ENCODE measurements at places on chromosomes 6 and 20.
A peak's percentile ranks its signal among the peaks of the same experiment; 100 is the strongest.

GRCh38 chr6:108322728-108323127 lies 27.9 kb downstream of the AFG1L start:
- DNase-seq, result no peak

DNA sequence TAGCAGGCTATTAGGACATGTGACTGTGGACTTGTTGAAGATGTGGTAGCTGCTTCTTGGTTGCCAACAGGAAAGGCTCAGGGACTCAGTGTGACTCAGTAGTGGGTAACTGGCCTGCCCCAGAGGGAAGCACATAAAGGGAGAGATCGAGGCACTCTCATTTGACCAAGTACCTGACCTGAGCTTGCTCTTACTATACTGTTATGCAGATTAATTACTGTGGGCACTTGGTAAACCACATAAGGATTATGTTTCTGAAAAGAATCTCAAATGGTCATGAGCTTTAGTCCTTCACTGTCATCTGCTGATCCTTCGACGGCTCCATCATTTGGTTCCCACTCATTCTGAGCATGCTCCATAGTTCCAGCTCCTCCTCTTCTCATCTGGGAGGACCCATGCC lies 48.2 kb upstream of the RPL7L1 start:
- DNase-seq, result no peak

DNA sequence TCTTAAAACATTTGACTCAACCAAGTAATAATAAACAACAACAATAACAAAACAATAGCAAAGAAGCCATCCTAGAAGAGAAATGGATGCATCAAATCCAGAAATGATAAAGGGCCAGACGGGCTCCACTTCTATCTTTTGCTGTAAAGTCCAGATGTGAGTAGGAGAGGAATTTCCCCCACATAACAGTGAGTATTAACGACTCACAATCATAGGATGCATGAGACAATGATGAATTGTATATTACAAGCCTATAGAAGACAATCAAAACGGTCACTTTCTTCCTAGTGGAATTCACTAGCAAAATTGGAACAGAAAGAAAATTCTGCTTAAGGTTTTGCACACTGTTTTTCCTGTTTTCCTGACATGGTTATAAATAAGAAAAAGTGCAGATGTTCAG lies 97.0 kb upstream of the PREP start:
- DNase-seq, result no peak

- no peak for DNase-seq
Measured at GRCh38 chr6:127457456-127458064, 1.6 kb downstream of the KIAA0408 start.

- DNase-seq, result no peak
Measured at GRCh38 chr6:134517868-134518267, 200.0 kb upstream of the SGK1 start.

DNA sequence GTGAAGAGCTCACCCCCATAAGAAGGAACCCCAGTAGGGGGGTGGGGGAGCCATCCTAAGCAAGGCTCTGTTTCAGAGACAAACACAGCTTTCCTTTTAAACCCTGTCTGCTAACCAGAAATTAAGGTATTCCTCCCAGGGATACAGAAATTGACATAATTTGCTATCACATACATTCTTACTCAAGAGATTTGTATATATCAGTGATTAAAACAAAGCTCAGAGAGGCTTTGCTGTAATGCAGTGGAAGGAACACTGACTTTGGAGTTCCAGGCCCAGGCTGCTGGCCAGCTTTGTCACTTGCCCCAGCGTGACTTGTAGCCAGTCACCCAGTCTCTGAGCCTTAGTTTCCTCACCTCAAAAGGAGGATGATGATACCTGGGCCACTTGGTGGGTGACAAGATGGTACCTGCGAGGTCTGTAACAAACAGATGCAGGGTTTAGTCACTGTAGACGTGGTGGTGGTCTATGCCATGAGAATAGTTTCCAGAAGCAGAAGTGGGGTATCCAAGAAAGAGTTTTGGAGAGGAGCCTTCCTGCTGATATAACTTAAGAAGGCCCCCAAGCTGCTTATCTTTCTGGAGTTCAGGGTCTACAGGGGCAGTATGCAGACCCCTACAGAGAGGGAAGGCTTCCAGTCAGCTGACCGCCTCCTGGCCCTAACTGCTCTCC lies 3.2 kb upstream of the FOXF2 start:
- no peak for DNase-seq

DNA sequence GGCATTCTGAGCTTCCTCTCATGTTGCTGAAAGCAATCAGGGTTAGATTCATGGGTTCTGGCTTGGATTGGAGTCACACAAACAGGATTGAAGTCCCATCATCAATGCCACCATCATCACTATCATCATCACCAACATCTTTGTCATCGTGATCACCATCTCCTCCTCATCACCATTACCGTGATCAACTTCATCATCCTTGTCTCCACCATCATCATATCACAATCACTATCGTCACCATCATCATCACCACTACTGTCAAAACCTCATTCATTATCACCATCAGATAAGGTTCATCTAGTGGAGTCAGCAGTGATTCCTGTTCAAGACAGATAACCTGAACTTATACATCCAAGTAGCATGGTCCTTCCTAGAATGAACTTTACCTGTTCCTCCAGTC lies 193.8 kb upstream of the RIN2 start:
- DNase-seq, result no peak

DNA sequence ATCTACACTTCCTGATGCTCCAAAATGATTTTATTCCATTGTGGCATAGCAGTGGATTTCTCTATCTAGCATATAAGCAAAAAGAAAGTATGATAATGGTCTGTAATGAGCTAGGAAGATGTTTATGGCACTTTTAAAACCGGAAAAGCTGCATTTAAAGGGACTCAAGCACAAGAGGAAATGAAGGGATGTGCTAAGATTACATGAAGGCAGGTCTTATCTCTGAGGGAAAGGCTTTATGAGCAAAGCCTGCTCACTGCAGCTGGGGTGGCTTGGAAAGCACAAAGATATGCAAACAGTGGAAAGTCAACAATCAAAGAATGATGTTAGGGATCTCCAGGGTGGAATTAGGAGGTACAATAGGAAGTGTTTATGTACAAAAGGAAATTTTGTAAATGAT lies 138.2 kb downstream of the TENT5A start:
- no peak for DNase-seq

DNA sequence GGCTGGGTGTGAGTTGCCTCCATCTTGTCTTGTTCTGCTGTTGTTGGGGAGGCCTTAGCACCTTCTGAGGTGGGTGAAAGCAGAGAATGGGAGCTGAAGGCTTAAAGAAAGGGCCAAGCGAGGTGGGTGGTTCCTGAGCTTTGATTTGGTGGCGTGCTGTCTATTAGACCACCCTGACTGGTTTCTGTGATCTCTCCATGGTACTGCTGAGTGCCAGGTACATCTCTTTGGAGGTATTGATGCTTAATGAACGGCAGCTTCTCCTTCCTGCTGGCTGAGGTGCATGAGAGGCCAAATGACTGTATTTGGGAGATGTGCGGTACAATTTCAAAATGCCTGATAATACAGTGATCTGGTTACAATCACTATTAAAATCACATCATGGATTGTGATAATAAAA lies 15.4 kb downstream of the RIN2 start:
- no peak for DNase-seq

DNA sequence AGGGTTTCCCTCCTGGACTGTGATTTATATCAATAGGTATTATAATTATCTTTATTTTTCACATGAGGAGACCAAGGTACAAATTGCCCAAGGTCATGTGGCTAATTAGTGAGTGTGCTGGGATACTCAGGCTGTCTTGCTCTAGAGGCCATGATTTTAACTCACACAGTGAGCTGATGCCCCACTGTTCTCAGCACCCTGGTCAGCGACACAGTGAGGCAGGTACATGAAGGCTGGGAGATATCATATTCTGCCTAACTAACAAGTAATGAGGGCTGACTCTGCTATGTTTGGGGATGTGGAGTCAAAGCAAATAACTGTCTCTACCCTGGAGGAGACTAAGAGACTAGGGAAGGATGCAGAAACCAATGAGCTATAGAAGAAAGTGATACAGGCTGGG lies 501.1 kb downstream of the PTPRT start:
- DNase-seq, result no peak

DNA sequence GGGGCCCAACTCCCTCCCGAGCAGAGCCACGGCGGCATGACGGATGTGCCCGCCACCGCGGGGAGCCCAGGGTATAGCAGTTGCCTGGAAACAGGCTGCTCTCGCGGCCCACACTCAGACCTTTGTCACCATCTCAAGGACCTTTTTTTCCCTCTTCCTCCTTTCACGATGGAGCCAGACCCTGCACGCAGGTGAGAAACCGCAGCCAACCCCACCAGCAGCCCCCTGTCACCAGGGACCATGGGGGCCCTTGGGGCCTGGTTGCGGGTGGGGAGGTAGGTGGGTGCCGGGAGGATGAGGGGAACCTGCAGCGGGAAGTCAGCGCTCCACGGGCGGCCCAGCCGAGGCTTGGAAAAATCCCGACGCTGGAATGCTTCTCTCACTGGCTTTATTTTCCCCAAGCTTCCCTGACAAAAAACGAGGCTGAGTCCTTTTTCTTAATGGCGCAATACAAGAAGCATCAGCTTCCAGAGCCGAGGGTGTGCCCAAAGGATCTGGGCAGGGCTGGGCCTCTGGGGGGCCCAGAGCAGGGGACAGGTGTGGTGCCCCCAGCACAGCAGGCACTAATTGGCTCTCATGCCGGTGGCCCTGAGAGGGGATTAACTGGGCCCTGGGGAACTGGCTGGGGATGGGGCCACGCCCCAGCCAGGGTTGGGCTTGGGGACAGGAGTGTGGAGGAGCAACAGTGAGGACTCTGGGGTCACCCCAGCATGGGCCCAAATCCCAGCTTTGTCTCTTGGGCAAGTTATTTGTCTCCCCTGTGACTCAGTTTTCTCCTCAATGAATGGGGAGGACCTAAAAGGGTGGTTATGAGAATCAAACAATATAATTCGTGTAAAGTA lies 23.9 kb downstream of the NOL4L start:
- DNase-seq, result no peak

GRCh38 chr6:127933852-127934840 lies 33.3 kb upstream of the THEMIS start:
- DNase-seq, result peak; percentile 22

DNA sequence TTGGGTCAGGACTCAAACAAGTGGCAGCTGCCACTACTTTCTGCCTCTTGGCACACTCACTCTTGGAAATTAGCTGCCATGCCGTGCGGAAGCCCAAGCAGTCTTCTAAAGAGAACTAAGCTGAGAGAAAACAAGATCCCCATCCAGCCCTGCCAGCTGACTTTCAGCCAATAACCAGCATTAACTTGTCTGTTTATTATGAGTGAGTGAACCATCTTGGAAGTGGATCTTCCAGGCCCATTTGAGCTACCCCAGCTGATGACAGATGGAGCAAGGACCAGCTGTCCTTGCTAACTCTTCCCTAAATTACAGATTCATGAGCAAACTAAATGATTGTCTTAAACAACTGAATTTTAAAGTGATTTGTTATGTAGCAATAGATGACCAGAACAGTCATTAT lies 73.9 kb upstream of the RBM24 start:
- DNase-seq, result no peak

GRCh38 chr6:162814426-162814973 lies 86.7 kb downstream of the PACRG start:
- DNase-seq, result no peak

- DNase-seq, result no peak
Measured at GRCh38 chr6:15299430-15300131, 53.7 kb downstream of the JARID2 start.

DNA sequence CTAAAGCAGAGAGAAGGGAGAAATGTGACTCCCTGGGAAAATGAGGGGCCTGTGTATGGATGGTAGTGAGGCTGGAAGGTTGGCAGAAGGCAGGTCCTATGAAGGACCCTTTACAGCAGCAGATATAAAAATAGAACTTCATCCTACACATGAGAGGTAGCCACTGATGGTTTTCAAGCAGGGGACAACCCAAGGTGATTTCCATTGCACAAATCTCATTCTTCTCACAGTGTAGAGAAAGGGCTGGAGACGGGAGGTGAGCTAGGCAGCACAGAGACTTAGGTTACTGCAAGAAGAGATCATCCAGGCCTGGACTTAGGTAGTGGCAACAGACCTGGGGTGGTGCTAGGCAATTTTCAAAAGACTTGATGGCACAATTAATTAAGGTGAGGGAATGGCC lies 30.7 kb downstream of the TRAM2 start:
- no peak for DNase-seq

- no peak for DNase-seq
Measured at GRCh38 chr20:48483334-48484066, 344.3 kb downstream of the PREX1 start.

- no peak for DNase-seq
Measured at GRCh38 chr20:25257756-25258475, 10.0 kb downstream of the PYGB start.

- no peak for DNase-seq
Measured at GRCh38 chr6:142909686-142910085, 35.3 kb downstream of the HIVEP2 start.

DNA sequence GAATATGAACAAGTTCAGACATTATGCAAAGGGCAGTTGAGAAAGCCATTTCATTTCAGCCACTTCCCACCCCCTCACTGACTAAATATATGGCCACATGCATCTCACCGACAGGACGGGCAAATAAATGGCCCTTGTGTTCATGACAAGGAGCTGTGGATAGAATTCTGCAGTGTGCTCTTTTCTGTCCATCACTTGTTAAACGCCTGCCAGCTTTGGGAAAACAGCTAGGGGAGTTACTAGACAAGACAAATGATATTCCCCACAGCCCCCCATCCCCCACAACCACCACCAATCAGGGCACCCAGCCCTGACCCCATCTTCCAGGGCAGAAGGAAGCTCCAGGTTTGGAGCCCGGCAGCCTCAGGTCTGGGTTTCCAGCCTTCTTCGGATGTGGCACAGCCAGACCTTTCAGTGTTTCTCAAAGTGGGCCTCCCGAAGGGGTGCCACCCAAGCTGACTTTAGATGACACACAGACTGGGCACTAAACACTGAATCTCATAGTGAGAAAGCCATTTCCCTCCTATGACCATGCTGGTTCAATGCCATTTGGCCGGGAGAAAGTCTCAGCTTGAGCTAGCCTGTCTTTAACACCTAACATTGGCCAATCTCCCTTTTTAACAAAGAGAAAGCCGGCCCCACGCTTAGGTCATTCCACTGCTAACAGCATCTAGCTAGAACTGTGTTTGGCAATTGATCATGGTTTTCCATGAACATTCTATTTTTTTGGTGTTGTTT lies 4.0 kb upstream of the RIPOR3 start:
- DNase-seq, result no peak

GRCh38 chr6:33277663-33278391 lies 904 bp downstream of the B3GALT4 start:
- DNase-seq, result peak; percentile 24

GRCh38 chr20:60056407-60057122 lies 98.3 kb downstream of the CDH26 start:
- DNase-seq, result no peak

- no peak for DNase-seq
Measured at GRCh38 chr6:137277971-137278637, 58.9 kb upstream of the IFNGR1 start.

- DNase-seq, result peak; percentile 32
Measured at GRCh38 chr6:29708432-29709179, 14.6 kb upstream of the HLA-F start.

All from stimulated activated naive CD4-positive, alpha-beta T cell treated with Interleukin-2 at 50 U/mL for 16 hours (primary cell).